ENCODE measurements at places on chromosomes 1 and 21.

DNA sequence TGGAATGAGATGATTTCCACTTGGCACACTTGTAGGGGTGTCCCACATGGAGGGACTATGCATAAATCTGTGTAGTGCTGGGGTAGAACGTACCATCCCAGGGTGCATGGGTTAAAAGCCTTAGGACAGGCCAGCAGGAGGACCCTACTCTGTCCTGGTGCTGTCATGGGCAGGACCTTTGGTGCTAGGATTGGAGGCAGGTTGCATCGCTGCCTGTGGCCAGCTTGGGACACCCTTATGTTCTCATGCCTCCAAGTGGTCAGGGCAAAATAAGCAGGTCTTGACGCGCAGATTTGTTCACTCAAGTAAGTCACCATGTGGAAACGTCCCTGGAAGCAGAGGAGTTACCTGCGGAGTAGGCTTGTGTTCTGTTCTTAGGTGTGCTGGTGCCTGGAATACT lies 49.5 kb upstream of the RAB3GAP2 start:
- DNase-seq = no peak

GRCh38 chr1:182206626-182207239 lies 145.2 kb upstream of the ZNF648 start:
- DNase-seq = no peak

DNA sequence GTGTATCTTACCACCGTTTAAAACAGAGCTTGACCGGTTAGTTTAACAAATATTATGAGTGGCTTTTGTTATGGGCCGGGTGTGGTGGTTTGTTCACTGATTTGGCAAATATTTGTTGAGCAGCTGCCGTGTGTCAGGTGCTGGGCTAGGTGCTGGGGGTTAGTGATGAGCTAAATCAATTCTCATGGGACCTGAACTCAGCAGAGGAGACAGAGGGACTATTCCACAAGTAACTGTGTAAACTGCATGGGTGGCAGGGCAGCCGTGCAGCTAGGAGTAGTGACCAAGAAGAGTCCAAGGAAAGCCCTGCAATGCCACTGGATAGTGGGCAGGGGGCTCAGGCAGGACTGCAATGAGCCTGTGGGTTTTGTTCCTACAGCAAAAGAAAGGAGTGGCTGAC lies 11.2 kb upstream of the C2CD2 start:
- no peak for DNase-seq

DNA sequence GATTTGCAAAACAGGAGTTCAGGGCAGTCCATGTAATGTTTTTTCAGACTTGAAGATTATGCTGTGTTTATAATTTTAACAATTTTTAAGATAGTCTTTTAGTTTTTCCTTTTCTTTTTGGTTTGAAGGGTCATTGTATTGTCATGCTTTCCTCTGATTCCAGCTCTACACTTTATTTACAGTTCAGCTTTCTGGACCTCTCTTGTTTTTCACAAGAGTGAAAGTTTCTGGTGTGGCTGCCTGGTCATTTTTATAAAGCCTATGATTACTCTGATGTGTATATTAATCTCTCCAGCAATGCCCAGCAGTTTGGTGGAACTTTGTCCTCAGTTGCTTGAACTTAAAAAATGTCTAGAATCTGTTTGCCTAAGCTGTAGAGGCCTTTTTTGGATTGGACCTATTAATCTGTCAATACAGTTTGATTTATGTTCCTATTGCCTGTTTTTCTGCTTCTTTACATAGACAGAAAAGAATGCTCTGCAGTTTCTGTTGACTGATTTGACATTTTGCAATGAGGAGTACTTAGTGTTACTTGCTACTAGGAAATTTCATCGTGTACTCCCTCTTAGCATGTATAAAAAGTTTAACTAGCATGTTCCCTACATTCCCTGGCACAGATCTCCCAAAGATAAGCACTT lies 52.2 kb downstream of the XCL2 start:
- DNase-seq = no peak

- no peak for DNase-seq
Measured at GRCh38 chr1:217181756-217182155, 449.1 kb downstream of the GPATCH2 start.

DNA sequence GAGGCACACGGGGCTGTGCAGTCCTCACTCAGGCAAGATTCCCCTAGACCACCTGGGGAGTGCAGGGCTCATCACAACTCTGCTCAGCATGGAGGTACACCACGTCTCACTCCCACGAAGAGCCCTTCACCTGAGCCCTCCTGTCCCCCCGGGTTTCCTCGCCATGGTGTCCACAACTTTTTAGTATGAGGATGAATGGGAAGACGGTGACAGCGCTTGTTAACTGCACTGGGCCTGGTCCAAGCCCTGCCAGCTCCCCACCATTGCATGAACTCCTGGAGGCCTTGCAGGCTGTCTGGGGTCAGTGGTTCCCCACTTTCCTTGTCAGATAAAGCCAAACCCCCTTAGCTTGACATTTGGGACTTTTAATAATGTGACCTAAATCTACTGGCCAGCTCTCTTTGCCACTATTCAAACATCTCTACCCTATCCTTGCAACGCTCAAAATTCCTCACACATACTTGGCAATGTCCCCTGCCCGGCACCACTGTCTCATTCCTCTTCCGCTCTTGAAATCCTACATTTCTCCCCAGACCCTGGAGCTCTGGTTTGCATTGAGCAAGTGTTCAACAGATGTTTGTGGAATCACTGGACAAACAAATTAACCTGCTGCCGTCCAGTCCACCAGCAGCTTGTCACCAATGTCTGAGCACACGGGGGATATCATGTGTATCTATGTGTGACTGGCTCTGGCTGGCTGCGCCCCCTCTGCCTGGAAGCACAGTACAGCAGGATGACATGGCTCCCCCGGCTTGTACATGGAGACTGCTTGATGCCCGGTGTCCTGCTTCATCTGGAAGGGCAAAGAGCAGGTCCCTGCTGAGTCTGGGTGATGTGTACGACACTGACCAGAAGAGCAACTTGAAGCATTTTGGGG lies 11.2 kb downstream of the TMEM9 start:
- DNase-seq = no peak

DNA sequence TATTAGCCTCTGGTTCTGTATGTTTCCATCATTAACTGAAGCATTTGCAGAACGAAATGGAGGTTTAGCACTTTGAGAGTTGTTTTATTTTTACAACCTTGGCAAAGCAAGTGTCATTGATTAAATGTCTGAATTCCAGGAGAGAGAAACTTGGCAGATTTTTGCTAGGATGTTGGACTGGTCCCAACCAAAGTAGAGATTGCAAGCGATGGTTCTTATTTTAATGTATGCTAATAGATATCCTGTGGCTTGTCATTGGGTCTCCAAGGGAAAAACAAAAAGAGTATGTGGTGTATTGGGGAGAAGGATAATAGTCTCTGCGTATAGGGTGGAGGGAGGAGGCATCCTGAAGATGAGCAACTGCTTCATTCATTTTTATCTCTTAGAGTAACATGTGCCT lies 457.2 kb upstream of the RUNX1 start:
- no peak for DNase-seq

DNA sequence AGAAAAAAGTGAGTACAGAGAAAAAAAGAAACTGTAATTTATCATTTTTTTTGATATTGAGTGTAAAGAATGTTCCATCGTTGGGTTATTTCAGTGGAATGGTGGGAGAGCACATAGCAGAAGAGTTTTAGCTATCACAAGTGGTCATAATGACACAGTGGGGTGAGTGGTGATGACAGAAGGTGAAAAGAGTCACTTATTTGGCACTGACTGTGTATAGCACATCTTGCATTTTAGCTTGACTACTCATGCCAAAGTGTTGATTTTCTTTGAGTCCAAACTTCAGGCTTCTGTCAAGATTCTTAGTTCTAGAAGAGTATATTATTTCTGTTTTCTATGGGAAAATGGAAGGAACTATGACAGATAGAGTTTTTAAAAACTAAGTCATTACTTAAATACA lies 261.2 kb downstream of the GRIK1 start:
- no peak for DNase-seq

GRCh38 chr1:89355056-89355455 lies 8.8 kb upstream of the GBP6 start:
- DNase-seq = no peak

- no peak for DNase-seq
Measured at GRCh38 chr1:11184973-11185372, 4.2 kb upstream of the ANGPTL7 start.

DNA sequence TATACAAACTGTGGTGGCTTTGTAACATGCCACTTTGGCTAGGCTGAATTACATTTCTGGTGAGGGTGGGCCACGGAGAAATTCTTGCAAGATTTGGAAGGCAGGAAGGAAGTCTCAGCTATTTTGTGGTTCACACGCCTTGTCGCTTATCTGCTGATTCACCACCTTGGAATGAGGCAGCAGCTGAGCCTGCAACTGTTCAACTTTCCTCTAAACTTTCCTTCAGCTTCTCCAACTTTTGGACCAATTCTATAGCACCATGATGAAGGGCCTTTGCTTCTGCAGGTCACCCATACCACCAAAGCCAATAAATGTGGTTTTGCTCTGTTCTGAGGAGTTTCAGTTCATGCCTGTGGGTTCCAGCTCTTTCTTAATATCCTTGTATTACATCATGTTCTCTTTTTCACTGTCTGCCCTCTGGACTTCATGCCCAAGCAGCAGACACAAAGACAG lies 337.6 kb upstream of the SNX7 start:
- DNase-seq = peak; percentile 76

GRCh38 chr1:204232526-204232925 lies 18.7 kb upstream of the GOLT1A start:
- DNase-seq = no peak
